ENCODE measurements at places on chromosomes 2 and 18.

DNA sequence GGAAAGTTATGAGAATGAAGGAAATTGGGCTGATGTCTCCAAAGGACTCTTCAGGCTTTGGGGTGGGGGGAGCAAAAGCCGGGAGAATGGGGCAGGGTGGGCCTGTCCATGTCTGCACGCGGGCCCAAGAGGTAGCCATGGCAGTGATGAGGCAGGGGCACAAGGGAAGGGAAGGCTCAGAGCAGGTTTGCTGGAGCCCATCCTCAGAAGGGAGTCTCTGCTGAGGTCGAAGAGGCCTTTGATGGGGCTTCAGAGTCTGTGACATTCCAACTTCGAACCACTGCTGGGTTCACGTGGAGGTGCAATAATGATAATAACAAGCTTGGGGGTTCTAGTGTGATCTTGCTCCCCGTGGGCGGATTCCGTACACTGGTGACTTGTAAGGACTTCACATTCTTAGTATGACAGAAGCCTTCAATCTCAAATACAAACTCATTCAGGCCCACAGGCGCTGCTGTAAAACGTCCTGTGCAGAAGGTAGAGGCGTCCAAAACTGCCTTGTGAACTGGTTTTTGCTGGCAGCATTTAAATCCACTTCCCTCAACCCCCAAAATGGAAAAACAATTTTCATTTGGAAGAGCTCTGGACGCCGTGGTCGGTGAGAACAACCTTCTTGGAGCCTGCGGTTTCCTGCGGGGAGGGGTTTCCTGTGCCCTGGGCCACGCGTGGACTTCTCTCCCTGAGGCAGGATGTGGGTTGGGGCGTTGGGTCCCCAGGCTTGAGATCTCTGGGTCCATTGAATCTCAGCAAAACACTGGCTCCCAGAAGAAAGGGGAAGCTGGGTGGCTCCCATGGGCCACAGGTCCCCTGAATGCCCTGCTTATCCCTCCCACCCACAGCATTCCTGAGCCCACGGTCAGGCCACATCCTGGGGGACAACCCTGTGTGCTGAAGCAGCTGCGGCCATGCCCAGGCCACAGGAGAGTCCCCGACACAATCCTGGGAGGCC, 151.0 kb downstream of the TPO start:
- DNase-seq, result no peak

DNA sequence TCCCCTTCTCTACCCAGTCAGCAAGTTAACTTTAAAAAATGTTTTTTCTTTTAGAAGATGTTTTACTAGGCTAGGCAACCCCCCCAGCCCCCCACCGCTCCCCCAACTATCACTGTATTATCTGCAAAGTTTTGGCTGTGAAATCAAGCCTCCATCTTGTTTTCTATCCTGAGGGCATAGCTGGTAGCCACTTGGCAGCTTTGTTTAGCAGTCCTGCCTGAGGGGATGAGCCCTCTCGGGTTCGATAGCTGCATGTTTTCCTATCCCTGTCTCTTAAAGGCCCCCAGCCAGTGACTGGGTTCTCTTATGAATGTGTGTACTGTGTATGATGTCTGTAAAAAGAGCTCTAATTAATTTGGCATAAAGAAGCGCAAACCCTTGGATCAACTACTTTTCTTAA, 43.4 kb downstream of the MRO start:
- no peak for DNase-seq

GRCh38 chr2:127187831-127188230, 32.3 kb downstream of the CYP27C1 start:
- DNase-seq, result no peak

DNA sequence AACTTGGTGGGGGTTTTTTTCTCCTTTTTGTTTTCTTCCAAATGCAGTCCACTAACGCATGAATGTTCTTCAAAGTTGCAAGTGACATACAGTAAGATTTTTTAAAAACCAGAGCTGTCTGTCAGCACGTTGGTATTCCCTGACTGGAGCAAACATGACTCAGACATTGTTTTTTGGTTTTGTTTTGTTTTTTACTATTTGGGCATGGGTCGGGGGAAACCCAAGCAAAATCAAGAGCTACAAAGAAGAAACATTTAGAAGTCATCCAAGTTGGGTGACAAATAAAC, 726 bp upstream of the CCDC88A start:
- no peak for DNase-seq

DNA sequence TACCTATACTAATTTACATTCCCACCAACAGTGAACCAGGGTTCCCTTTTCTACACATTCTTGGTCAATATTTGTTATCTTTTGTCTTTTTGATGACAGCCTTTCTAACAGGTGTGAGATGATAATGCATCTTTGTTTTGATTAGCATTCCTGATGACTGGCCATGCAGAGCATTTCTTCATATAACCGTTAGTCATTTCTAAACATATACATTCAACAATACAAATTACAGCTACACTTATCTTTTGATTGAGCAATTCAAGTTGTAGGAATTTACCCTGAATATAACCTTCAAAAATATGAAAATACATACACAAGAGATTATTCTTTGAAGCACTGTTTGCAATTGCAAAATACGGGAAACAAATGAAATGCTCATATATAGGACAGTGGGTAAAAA, 94.9 kb downstream of the TMEM131 start:
- no peak for DNase-seq

- DNase-seq, result no peak
Observed at GRCh38 chr2:230928701-230929380, 3.8 kb upstream of the GPR55 start.

GRCh38 chr2:217150236-217150635, 290.4 kb upstream of the TNP1 start:
- DNase-seq, result no peak

DNA sequence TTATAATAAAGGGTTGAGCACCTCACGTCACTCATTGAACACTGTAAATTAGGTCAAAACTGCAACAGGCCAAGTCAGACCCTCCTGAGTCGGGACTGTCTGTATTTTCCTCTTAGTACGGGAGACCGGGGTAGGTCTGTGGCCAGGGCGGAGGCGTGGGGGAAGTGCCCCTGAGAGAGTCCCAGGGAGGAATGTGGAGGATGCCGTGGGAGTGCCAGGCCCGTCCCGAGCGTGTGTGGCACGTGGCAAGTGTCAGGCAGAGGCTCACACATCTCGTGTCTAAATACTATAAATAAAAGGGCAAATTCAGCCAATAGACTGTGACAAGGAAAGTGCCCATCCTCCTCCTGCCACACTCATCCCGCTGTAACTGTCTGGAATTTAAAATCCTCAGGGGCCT, 6.3 kb upstream of the HDAC4 start:
- no peak for DNase-seq

- no peak for DNase-seq
Observed at GRCh38 chr2:215617060-215617824, 181.4 kb upstream of the FN1 start.

GRCh38 chr2:10810202-10811161, 2.1 kb downstream of the PDIA6 start:
- peak; percentile 68 for DNase-seq

DNA sequence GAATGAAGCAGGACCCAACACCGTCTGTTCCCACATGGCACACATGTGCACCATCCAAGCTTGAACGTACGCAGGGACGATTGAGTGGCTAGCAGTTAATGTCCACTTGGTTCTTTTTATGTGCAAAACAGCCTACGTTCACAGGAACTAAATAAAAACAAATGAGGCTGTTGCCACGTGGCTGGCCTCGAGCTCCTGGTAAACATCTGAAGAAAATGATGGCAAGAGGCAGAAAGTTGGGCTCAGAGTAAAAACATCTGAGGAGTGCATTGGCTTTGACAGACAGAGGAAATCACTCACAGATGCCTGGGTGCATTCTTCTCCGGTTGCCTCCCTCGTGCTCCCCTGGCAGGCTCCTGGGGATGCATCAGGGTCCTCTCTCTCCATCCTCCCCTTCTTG, 177.9 kb downstream of the NRP2 start:
- no peak for DNase-seq

- no peak for DNase-seq
Observed at GRCh38 chr18:21484851-21485636, 115.5 kb downstream of the ESCO1 start.

GRCh38 chr18:36582988-36583745, 245.6 kb downstream of the TPGS2 start:
- DNase-seq, result peak; percentile 68

DNA sequence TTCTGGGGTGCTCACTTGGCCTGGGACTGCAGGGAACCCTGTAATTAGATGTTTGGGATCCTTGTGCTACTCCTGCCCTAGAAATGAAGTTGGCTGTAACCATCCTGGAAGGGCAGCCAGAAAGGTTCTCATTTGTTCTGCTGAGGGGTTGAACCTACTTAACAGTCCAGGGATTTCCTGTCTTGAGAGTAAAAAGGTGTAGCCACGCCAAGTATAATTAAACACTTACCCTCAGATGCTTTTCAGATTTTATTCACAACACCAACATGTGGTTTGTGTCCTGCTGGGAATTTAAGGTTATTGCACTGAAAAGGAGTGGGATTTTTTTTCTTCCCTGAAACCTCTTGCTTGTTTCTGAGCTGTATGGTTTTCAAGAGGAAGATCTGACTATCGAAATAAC, 222.4 kb upstream of the APCDD1 start:
- DNase-seq, result no peak

GRCh38 chr2:180618570-180618969, 361.8 kb upstream of the UBE2E3 start:
- no peak for DNase-seq

DNA sequence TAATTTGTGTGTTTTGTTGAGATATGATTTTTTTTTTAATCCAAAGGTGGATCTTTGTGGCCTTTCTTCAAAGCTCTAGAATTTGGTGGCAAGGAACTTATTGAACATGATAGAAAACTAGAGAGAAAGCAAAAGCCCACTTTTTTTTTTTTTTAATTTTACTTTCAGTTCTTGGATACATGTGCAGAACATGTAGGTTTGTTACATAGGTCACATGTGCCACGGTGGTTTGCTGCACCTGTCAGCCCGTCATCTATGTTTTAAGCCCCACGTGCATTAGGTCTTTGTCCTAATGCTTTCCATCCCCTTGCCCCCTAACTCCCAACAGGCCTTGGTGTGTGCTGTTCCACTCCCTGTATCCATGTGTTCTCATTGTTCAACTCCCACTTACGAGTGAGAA, 135.9 kb downstream of the RHBDD1 start:
- DNase-seq, result peak; percentile 61

DNA sequence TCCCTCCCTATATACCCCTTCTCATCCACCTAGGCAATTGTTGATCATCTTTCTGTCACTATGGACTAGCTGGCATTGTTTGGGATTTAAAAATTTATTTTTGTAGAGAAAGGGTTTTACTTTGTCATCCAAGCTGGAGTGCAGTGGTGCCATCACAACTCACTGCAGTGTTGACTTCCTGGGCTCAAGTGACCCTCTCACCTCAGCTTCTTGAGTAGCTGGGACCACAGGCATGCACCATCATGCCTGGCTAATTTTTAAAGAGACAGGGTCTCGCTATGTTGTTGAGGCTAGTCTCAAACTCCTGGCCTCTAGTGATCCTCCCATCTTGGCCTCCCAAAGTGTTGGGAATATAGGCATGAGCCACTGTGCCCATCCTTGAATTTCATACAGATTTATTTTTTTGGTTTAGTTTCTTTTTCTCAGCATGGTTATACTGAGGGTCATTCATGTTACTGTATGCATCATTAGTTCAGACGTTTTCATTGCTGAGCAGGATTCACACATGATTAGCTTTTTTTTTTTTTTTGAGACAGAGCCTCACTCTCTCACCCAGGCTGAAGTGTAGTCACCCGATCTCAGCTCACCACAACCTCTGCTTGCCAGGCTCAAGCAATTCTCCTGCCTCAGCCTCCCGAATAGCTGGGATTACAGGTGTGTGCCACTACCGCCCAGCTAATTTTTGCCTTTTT, 8.6 kb upstream of the PCARE start:
- peak; percentile 69 for DNase-seq

DNA sequence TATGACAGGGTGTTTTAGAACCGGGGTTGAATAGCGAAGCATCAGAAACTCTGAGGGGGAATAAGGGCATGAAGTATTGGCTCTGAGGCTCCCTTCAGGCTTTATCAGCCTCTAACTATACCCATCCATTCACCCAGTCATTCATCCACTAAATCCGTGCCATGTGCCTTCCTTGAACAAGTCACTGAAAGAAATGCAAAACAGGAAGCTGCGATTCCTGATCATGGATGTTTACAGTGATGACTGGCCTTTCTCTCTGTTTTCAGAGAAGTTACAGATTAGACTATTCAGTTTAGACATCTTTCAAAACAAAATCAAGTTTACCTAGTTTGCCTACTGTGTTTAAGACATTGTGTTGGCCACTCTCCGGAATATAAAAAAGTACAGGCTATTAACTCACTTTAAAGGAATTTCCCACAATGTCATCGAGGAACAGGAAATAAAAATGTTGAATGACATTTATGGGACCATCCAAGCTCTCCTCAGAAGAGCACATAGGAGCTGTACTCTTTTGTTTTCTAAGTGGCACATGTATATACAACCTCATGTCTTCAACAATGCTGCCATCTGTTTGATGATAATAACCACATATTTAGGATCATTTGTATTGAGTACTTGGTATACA, 43.8 kb upstream of the SLC14A1 start:
- DNase-seq, result no peak

GRCh38 chr2:3268705-3269029, 109.0 kb downstream of the EIPR1 start:
- DNase-seq, result no peak

GRCh38 chr18:907115-907884, 2.6 kb downstream of the ADCYAP1 start:
- no peak for DNase-seq

- peak; percentile 31 for DNase-seq
Observed at GRCh38 chr2:150126143-150126740, 361.2 kb downstream of the RND3 start.

DNA sequence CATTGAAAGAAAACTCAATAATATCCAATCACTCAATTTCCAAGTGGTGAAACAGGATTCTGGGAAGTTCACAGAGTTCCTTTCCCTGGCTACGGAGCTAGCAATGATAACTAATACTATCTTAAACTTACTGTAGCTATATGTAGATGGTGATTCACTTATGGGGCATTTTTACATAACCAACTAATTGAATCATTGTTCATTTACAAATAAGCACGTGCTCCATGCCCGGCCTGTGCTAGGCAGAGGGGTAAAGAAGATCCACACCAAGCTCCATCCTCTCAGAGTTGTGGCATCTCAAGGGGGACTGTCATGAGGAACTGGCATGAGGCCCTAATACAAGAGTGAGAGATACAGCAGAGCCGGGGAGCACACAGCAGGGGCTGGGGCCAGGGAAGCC, 176.3 kb downstream of the ANKRD30B start:
- DNase-seq, result no peak

GRCh38 chr2:74858281-74858680, 24.4 kb downstream of the HK2 start:
- DNase-seq, result no peak

GRCh38 chr2:217362286-217362685, 502.4 kb upstream of the TNP1 start:
- no peak for DNase-seq

- DNase-seq, result peak; percentile 47
Observed at GRCh38 chr2:43478412-43479086, 117.3 kb downstream of the THADA start.

- DNase-seq, result no peak
Observed at GRCh38 chr2:63662028-63662804, 73.5 kb downstream of the MDH1 start.

- no peak for DNase-seq
Observed at GRCh38 chr18:39314595-39314994, 1749.0 kb upstream of the CELF4 start.

- DNase-seq, result no peak
Observed at GRCh38 chr2:64220265-64220664, 76.0 kb upstream of the PELI1 start.

Measured in GM12865 (cell line).